ENCODE measurements at places on chromosomes 4 and X.

GRCh38 chr4:143337600-143338287, 1.1 kb downstream of the GAB1 start:
- peak; percentile 23 for DNase-seq

- DNase-seq: no peak
Observed at GRCh38 chr4:165994701-165995100, 121.7 kb downstream of the TLL1 start.

- DNase-seq: no peak
Observed at GRCh38 chrX:109830157-109830703, 97.2 kb upstream of the ACSL4 start.

GRCh38 chr4:40734497-40734896, 15.3 kb upstream of the NSUN7 start:
- no peak for DNase-seq

- DNase-seq: no peak
Observed at GRCh38 chr4:75643651-75644050, 13.3 kb upstream of the CDKL2 start.

GRCh38 chr4:8906991-8907595, 35.5 kb upstream of the HMX1 start:
- DNase-seq: no peak

DNA sequence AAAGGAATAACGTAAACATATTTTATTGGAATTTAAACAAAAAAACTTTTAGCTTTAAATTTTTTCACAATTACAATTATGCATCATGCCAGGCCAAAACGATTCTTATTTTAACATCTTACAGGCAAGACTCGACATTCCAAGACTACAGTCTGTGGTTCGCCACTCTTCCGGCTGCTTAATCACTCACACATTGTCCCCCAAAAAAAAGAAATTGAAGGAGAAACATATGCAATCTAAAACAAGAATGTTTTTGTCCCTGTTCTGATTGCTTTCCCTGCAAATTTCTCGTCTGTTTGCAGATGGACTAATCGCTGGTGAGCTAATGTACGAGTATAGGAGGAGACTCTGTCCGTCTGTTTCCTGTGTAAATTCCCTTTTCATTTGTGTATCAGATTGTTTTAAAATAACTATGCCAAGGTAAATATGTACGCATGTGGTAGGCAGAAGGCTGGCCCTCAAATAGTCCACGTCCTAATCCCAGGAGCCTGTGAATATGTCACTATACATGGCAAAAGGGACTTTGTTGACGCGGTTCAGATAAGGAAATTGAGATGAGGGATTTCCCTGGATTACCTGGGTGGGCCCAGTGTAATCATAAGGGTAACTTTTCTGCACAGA, 37.7 kb upstream of the MTNR1A start:
- DNase-seq: no peak

DNA sequence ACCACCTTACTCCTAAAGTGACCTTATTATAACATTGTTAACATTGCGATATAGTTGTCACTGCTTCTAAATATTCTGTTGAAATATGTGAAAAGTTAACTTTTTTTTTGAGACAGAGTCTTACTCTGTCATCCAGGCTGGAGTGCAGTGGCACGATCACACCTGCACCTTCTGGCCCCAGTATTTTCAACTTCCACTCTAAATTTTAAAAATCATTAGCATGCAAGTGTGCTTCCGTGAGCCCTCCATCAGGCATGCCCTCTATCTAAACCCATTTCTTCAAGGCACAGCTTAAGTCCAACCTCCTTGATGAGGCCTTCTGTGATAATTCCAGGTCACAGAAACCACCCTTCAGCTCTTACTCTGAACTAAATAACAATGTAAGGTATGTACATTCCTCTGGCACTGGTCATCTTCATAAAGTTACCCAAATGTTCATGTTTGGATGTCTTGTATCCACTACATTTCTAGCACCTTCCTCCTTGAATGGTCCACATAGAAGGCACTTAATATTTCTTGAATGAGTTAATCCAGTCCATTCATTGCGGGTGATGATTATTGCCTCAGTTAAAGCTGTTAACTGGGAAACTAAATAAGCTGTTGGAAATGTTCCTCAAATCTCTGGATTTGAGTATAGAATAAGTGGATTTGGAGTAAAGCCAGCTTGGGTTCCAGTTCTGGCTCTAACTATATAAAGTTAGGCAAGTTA, 38.6 kb upstream of the TMEM131L start:
- DNase-seq: no peak

DNA sequence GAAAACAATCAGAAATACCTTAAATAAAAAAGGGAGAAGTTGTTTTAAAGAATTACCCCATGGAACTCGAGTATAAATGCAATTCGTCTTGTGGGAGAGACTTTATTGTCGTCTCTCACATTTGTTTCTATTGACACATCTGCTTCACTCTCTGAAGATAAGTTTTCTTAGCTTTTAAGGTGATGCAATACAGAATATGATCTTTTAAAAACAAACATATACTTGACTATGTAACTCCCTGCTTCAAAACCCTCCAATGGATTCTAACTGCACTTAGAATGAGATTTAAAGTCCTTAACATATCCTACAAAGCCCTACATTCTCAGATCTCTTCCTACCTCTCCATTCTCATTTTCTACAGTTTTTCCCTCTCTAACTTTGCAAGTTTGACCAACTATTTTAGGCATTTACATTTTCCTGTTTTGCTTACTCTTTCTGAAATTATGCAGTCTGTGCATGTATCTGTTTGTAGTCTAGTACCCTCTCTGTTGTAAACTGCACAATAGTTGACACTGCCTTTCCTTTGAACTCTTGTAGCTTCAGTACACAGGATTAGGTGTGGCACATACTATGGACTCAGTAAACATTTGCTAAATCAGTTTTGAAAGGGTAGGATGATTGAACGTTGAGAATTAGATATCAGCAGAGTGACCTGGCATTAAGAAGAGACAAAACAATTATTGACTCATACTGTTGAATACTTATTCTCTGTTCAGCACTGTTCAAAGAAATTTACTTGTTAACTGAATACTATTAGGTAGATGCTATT, 59.8 kb downstream of the AGTR2 start:
- DNase-seq: no peak

- no peak for DNase-seq
Observed at GRCh38 chr4:182344968-182345367, 101.8 kb downstream of the TENM3 start.

GRCh38 chr4:52791936-52792335, 40.7 kb upstream of the ERVMER34-1 start:
- DNase-seq: no peak

GRCh38 chr4:147488556-147488955, 7.7 kb downstream of the EDNRA start:
- DNase-seq: no peak

GRCh38 chr4:77669946-77670590, 64.4 kb downstream of the CXCL13 start:
- DNase-seq: no peak

DNA sequence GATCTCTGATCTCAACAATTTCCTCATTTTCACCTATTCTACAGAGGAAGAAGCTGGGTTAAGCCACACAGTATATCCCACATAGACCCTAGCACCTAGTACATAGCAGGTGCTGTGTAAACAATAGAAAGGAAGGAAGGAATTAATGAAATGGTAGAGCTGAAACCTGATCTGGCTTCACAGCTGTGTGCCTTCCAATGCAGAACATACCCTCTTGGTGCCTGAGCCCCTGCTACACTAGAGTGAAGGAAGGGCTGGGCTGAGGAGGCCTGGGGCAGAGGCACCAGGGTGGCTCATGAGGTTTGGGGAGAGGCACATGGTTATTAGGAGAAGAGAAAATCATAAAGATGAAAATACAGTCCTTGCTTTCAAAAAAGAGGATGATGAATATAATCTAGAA, 21.3 kb downstream of the LRRC66 start:
- no peak for DNase-seq

GRCh38 chr4:61541459-61541858, 341.3 kb downstream of the ADGRL3 start:
- no peak for DNase-seq

DNA sequence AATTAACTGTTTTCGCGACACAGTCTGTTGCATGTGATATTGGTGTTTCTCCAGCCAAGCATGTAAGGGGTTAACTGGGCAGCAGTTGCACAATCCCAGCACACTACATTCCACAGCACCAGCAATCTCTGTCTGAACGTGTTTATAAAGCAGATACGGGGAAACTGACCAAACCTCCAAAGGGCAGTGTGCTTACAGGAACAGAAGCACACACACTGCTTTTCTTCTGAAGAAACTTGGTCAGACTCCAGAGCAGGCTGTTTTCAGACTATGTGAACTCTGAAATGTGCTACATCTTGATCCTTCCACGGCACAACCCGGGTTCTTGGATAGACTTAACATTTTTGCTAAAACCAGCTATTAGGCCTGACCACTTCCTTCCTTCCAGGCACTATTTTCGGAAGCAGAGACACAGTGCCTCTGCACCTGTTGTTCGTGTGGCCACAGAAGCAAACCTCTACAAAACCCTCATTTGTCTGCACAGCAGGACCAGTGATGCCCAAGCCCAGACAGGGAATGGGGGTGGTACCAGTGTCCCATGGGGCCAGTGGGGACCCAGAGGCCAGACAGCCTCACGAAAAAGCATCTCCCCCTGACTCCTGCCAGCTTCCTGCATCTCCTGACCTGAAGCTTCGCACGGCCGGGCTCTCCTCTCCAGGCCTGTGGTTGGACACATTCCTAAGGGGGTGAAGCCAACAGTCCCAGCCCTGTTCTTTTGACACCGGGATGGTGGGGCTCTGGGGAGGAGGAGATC, 90.1 kb downstream of the IRF2 start:
- peak; percentile 37 for DNase-seq

- no peak for DNase-seq
Observed at GRCh38 chr4:10917566-10917965, 233.0 kb upstream of the CLNK start.

GRCh38 chr4:185599553-185600243, 64.4 kb upstream of the PDLIM3 start:
- no peak for DNase-seq

DNA sequence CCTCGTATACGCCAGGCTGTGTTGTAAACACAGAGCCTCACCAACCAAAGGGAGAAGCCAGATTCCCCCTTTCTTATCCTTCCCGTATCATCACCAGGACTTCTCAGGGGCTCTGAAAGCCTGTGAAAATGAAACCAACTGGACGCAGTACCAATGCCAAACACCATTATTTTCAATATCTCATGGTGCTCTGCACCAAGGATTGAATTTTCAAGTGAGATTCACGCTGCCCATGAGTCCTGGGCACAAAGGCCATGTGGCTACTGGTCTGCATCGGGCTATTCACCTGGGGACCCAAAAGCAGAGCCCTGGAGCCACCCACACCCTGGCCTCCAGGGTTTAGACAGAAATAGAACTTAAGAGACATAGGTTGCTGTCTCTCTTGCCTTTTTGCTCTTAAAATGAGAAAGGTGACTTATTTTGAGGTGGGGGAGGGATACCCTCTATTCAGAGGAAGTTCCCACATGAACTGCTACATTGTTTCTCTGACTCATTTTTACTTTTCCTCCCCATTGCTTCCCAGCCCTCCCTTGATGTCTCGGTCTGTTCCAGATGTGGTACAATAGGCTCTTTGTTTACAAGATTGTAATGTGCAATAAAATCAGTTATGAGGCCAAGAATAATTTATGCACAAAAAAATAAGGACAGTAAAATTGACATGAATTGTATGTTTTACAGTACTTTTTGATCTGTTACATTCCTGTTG, 55.4 kb downstream of the MAML3 start:
- no peak for DNase-seq

- no peak for DNase-seq
Observed at GRCh38 chrX:106000203-106000602, 38.3 kb downstream of the SERPINA7 start.

GRCh38 chr4:128823025-128823661, 13.6 kb downstream of the JADE1 start:
- DNase-seq: peak; percentile 54

GRCh38 chrX:121245763-121246162, 198.4 kb downstream of the GLUD2 start:
- DNase-seq: no peak

DNA sequence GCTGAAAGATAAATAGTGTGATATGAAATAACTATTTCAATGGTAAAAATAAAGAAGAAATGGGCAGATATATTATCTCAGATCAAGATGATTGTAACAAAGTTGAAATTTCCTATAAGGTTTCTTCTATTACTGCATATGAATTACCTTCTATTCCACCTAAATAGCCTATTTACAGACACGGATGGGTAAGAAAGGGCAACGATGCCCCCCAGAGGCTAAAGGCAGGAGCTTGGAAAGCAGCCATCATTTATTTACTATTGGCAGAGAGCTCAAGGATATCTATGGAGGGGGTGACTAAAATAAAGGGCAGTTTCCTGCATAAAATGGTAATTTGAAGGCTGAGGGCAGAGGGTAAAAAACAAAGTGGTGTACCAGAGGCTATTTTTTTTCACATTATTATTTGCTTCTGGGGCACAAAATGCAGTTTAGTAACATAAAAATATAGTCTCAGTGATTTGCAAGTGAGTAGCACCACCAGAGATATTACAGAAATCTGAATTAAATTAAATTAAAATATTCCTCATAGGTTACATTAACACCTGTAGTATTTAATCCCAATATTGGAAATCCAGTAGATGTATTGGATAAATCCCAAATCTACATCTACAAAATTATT, 123.1 kb downstream of the BTC start:
- peak; percentile 44 for DNase-seq

DNA sequence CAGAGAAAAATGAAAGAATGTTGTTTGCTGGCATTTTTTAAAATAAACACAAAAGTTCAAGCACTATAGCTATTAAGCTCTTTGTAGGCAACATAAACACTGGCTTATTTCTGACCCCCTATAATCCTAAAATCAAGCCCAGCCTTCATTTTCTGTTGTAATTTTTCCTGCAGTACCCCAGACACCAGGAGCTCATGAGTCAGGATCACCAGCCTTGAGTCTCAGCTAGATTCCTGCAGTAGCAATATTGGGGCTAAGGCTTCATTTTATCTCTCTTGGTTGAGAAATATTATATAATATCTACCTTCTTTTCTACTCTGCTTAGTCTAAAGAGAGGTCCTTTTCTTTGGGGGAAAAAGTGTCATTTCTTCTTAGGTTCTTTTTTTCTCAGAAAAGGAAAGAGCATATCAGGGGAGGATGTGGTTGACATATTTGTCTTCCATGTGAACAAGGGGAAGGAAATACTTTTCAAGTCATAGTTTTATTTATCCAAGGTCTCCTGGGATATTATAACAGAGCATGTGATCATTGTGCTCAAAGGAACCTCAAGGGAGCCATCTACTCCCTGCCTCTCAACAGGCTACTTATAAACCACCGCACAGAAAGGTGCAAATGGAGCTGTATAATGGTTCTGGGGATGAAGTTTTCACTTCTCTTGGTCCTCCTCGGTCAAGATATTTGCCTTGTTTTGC, 678.3 kb upstream of the NR3C2 start:
- no peak for DNase-seq
